ENCODE measurements at places on chromosomes 13 and 19.

- DNase-seq: no peak
Observed at GRCh38 chr13:43924549-43925245, 45.0 kb downstream of the LACC1 start.

DNA sequence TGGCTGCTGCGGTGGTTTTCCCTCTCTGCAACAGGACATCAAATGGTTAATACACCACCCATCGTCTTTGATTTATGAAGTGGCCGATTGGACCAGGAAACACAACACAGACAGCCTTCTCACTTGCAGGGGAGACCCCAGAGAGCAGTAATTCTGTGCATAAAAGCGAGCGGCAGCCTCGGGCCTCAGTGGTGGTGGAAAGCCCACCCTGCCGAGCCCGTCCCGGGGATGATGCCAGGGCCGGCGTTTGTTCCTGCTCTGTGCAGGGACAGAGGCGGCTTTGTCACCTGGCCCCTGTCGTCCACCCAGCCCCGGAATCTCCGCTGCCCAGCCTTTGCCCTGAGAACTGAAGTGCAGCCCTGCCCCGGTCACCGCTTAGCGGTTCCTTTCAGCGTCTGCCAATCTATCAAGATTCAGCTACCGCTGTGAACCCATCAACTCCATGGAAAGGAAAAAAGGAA lies 184.4 kb downstream of the TSHZ3 start:
- no peak for DNase-seq

- DNase-seq: no peak
Observed at GRCh38 chr19:8127311-8127710, 22.1 kb downstream of the FBN3 start.

- DNase-seq: no peak
Observed at GRCh38 chr13:43808676-43809075, 21.9 kb upstream of the ENOX1 start.

DNA sequence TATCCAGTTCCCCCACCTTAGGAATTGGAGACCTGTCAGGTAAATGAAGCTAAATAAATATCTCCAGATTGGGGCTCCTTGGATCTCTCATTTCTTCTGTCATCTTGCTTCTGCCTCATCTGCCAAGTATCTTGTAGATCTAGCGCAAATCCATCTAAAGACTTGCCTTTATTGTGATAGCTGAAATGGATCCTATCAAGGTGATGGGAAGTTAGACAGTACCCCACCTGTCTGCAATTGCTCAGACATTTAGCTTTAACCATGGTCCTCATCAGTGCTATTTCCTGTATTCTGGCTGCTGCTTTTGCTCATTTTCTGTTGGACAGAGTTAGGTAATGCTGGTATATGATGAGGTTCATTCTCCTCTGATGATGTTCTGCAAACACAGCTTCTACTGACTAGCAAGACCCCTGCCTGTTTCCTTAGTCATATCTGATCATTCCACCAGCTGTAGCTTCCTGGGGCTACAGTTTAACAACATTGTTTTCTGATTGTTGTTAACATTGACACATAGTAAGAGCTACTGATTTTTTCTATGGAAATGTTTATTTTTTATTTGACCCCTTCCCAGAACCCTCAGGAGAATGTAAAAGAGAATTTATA lies 340.0 kb downstream of the DCT start:
- no peak for DNase-seq

DNA sequence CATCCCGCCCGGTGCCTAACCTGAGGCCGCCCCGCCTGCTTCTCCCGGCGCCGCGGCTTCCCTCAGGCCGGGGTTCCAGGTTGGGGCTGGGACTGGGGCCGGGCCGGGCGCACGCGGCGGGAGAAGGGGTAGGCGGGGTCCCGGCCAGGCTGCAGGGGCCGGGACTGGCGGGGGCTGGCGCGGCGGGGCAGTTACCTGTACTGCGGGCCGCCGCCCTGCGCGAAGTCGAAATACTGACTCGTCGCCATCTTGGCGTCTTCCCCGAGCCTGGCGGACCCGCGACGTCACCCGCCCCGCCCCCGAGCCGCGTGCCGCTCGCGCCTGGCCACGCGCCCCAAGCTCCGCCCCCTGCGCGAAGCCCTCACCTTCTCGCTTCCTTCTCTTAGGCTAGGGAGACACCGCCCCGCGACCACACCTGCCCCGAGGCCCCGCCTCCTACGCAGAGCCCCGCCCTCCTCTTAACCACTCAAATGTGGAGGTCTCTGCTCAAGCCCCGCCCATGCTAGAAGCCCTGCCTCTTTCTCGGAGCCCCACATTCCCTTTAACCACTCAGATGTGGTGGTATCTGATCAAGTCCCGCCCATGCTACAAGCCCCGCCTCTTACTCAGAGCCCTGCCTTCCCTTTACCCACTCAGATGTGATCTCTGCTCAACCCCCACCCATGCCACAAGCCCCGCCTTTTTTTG lies at the start of gene ZFR2:
Gene ZFR2, minus strand, starts transcription at position 269 of the 687 bp plus-strand sequence. Its CDS starts 21 bp downstream, at position 248.
- no peak for DNase-seq

DNA sequence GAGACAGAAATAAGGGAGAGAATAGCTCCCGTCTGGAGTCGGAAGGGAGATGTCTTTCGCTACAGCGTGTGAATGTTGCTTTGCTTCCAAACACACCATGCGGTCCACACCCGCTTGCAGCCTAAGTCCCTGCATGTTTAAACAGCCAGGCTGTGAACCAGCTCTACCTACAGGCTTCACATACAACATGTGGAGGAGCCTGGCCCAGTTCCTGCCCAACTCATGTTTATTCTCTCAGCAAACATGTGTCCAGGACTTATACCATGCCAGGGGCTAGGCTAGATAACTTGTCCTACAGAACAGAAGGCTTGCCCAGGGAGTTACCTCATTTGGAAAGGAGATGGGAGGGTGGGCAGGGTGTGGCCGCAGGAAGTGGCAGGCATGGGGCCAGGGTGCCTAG lies 181.5 kb downstream of the FOXO1 start:
- DNase-seq: no peak

GRCh38 chr13:24272452-24273161 lies 36.8 kb upstream of the C1QTNF9 start:
- DNase-seq: no peak

Measured in activated CD8-positive, alpha-beta memory T cell treated with anti-CD3 and anti-CD28 coated beads for 1 hour (primary cell).